Stimulated activated naive CD4-positive, alpha-beta T cell (primary cell): ENCODE measurements at places on chromosomes 4 and X.

- DNase-seq, result no peak
Measured at GRCh38 chrX:24526616-24527015, 61.5 kb downstream of the PDK3 start.

DNA sequence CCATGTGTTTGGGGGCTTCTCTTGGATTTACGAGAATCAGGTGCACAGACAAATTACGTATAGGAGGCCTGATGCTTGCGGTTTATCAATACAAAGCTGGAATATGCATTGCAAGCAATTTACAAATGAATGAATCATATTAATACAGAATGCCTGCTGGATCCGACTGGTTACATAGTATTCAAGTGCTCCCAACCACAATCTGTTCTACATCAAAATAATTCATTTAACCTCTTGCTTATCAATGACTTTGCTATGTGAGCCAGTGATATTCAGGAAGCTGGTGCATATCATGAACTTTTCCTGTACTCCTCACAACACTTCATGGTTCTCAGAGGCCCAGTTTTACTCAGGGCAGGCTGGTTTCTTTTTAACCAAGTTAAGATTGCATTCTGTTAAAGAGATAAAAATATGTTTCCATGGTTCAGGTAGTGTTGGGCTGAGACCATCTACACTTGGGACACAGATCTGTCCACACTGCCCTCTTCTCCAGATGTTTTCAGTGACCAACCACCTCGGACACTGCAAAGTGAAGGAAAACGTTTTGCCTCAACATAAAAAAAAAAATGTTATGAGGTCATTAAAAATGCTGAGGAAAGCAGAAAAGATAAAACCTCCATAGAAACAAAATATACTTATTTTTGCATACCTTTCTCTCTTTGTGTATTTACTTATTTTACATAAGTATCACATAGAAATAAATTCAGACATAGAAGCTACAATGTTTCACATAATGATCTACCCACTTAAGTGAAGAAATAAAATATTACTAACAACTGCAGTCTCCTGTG lies 200.1 kb upstream of the VCX3A start:
- no peak for DNase-seq

- no peak for DNase-seq
Measured at GRCh38 chr4:27123123-27123768, 262.6 kb downstream of the STIM2 start.

DNA sequence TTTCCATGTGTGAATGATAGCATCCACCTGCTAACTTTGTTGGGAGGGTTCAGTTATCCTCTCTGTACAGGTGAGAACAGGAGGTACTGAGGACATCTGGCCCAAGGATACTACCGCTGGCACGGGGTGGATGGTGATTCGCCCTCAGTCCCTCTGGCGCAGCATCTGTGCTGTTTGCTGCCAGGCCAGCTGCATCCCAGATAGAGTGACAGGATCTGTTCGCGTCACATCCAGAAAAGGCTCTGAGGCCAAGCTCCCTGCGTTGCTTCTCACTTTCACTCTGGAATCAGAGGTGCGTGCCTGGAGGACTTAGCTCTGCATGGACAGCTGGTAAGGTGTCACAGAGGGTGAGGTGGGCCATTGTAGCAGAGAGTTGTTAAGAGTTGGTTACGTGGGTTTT lies 95.4 kb downstream of the TBL1X start:
- DNase-seq, result no peak

DNA sequence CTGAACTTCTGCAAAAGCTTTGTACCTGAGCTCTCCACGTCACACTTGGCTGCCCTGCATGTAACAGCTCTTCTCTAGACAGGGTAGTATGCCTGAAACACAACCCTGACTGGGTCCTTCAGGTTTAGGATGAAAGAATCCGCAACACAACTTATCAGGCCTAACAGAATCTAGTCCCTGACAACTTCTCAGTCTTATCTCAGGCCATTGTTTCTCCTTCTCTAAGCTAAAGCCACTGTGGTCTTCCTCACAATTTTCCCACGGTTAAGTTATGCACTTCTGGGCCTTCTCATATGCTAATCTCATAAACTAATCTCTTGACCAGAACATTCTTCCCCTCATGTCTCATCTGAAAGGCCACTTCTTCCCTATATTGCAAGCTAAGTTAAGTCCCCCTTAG lies 10.8 kb upstream of the TMPRSS11B start:
- no peak for DNase-seq

DNA sequence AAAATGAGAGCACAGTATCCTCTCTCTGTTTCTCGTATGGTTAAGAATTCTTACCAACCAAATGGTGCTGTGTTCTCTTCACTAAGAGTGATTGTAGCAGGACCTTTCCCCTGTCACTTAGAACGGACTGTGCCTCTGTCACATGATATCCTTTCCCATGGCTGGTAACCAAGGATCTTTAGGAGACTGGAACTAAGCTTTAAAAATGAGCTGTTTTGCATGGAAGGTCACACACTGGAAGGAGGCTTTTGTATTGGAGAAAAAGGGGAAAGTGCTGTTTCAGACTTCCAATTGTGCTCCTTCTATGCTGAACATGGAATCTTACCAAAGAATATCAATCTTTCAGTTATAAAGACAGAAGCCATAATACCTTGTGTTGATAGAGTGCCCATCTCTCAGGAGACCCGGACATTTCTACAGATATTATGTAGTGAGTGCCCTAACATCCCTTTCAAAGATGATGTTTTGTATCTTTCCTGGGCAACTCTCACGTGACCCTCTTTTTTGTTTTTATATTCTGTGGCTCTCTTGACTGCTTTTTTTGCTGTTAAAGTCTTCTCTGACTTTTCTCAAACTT lies 148.6 kb downstream of the SLC4A4 start:
- DNase-seq, result no peak

- no peak for DNase-seq
Measured at GRCh38 chr4:67694662-67695061, 6.3 kb downstream of the UBA6 start.

DNA sequence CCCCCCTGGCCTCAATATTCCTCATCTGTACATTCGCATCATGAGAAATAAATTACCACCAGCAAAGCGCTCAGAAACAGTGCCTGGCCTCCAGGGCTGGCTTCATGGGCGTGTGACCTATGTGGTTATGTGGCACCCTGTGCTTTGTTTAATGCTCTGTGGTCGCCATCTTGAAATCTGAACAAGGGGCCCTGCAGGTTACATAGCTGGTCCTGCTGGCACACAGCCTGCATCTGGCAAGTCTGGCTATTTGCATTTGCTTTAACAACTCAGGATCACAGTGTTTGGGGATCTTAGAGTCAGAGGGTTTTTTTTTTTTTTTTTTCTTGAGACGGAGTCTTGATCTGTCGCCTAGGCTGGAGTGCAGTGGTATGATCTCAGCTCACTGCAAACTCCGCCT lies 9.9 kb downstream of the FOXP3 start:
- no peak for DNase-seq
